ENCODE measurements at places on chromosomes 11 and 22.

GRCh38 chr11:83056204-83056603 lies 15.5 kb downstream of the RAB30 start:
- DNase-seq = no peak

DNA sequence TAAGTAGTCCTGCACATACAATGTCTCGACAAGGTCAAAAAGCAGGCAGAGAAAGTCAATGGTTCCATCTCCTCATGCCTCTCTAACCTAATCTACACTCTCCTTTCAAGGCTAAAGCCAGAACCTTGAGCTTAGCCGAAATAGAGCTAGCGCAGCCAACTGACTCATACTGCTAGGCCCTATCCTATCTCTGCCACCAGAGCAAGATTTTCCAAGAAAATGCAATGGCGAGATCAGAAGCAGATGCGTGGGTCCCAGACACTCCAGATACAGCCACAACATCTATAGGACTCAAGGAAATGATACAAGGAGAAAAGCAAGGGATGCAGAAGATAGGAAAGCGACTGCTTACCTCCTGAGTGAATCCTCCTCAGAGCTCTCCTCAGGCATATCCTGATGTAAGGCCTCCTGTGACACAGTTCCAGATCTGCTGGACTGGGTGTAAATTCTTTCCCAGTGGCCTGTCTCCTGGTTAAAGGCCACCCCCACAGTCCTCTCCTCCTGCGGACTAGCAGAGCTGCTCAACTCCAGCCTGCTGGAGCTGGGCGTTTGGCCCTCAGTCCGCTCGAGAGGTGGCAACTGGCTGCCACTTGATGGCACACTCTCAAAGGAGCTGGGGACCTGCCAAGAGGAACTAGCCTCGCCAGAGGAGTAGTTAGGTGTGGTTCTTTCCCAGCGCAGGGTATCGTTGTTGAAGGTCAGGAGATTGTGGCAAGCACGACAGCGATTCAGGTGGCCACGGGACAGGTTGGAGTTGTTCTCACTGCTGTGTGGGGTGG lies 52.0 kb downstream of the AMBRA1 start:
- DNase-seq = no peak

DNA sequence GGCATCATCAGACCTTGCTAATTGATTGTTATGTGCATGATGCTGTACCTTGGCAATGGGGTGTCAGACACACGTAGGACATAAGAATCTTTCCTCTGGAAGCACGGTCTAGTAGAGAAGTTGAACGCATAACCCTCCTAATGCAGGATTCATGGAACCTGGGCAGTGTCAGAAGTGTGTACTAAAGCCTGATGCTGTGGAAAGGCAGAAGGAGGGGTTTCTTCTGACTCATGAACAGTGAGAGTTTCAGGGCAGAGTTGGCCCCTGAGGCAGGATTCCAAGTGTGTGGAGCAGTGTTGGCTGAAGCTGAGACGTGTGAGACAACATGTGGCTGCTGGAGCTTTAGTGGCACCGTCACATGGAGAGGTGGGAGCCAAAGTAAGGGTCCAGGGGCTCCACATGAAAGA lies 3.5 kb downstream of the PANX1 start:
- no peak for DNase-seq

- DNase-seq = no peak
These were observed 61.1 kb upstream of the CD44 start for GRCh38 chr11:35077709-35078469.

GRCh38 chr22:50175921-50176849 lies 5.7 kb downstream of the PANX2 start:
- no peak for DNase-seq

DNA sequence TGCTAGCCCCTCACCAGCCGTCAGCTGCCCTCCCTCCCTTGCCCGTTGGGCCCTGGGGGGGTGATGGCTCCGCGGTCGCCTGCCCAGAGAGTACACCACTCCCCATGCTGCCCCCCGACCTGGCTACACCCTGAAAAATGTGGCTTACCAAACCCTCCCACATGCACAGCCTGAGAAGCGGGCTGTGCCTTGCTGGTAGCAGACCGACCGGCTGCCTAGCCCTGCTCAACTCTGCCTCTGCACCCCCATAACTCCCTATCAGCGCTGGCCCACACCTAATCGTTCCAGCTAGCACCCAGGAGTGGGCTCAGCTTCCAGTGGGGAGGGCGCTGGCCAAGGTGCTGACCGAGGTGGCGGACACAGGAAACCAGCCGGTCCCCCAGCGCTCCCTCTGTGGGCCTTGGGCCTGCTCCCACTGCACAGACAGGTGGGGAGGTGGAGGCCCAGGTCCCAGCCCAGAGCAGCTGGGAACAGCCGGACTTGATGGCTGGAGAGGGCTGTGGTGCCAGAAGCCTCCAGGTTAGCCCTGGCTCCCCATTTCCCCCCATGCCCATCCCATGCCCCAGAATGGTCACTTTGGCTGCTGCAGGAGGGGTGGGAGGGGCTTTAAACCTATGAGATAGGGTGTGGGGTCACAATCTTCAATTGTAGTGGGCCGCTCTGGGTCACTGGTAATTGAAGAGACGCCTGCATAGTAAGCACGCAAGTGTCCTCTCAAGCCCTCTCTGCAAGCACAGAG lies 32.1 kb upstream of the PRODH start:
- DNase-seq = no peak

- DNase-seq = no peak
These were observed 66.6 kb downstream of the ENDOD1 start for GRCh38 chr11:95156133-95156721.

GRCh38 chr11:118168751-118169150 lies 7.7 kb downstream of the SCN2B start:
- no peak for DNase-seq

DNA sequence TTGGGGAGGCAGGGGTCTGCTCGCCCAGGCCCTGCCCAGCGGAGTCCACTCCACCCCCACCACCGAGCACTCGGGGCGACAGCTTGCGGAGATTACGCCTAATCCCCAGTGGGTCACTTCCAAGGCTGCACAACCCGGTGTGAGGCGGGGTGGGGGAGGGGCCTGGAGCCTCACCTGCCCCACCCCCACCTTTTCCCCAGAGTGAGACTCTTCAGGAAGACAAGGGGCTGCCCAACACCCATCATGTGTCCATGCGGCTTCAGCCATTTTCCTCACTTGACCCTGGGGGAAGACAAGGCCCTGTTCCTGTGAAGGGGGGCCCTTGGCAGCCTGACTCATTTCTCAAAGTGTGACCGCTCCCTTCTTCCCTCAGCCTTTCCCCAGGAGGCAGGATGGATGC lies 12.5 kb downstream of the SYNGR1 start:
- no peak for DNase-seq

GRCh38 chr11:3896644-3897043 lies 41.2 kb downstream of the STIM1 start:
- no peak for DNase-seq

- DNase-seq = no peak
These were observed 38.3 kb upstream of the CXCR5 start for GRCh38 chr11:118845369-118845768.

DNA sequence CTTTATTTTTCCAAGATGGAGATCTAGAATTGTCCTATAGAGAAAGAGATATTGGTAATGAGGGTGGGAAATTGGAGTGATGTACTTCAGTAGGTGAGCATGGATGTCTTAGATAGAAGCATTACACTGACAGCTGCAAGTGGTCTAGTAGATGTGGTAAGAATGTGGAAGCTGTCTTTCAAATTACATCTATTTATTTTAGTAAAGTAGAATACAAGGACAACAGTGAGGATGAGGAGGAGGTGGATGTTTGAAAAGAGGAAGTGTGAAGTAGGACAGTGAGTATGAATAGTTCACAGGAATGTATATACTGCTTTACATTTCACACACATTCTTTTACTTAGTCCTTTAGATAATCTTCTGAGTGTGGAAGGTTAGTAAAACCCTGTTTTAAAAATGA lies 64.2 kb downstream of the HIPK3 start:
- DNase-seq = no peak

GRCh38 chr22:17229991-17230630 lies 10.9 kb upstream of the ADA2 start:
- no peak for DNase-seq

DNA sequence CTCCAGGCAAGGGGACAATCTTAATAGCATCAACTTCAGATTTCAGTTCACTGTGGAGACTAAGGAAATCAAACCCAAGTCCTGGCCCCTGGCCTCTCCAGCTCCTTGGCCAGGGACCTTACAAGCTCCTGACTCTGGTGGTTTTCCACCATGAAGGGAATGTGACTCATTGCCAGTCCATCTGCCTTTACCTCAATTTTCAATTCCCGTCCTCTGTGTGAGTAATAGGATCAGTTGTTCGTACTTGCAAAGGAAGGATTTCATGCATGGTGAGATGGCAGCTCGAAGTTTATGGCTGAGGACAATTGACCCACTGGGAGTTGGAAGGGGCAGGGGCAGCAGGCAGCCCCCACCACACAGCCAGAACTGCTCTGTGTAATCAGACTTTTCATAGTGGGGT lies 42.5 kb downstream of the INSC start:
- no peak for DNase-seq

DNA sequence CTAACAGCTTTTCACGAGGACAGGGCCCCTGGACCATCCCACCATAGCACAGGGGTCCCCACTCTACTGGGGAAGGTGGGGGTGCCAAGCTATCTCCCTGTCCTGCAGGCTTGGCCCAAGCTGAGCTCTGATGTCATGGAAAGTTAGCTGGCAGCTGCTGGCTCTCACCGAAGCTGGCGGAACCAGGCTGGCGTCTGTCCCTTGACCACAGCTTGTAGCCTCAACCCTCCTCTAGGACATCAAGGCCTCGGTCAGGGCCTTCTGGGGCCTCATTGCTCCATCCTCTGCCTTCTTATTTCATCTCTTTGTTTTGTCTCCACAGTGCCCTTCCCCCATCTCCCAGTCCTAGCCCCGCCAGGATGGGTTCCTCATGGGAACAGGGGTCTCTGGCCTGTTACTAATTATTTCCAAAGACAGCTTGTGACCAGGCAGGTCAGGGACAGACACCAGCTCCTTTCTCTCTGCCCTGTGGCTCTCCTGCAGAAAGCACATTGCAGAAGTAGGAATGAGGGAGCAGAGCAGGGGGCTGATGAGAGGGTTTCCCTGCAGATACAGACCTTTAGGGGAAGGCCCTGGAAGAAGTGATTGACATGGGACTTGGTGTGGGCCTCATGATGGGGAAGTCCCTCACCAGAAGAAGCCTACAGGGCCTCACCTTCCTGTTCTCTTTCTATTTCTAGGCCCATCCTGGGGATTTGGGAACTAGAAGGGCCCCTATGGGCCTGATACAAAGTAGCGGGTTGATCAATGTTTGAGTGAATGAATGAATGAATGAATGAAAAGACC lies 97.5 kb upstream of the ALX4 start:
- DNase-seq = no peak

DNA sequence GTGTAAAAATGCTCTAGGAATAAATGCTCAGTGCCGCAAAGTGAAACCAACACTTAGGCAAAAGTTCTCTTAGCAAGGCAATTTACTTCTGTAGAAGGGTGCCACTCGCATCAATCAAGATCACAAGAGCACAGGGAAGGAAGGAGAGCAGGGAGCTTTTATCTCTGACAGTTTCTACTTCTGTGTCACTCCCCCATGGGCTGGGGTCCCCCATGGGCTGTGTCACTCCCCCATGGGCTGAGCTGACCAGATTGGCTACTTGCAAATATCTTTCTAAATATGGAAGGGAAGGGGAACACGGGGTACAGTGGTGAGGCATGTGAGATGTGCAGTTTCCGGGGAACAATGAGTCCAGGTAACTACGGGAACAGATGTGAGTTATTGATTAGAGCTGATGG lies 397 bp downstream of the OR52N2 start:
- no peak for DNase-seq

GRCh38 chr22:47047321-47048122 lies 285.1 kb downstream of the TBC1D22A start:
- no peak for DNase-seq

DNA sequence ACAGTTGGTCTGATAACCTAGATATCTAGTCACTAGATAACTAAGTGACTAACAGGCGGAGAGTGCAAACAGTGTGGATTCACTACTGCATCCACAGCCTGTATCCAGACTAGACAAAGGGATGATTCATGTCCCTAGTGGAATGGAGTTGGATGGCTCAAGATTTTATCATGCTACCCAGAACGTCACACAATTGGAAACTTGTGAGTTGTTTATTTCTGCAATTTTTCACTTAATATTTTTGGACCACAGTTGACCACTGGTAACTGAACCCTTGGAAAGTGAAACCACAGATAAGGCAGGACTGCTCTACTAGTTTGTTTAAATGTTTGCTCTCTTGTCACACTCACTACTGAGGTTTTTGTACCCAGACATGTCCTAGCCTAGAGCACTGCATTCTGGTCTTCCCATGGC lies 76.0 kb downstream of the UBASH3B start:
- DNase-seq = no peak

GRCh38 chr11:132999516-132999915 lies 532.8 kb downstream of the OPCML start:
- no peak for DNase-seq

DNA sequence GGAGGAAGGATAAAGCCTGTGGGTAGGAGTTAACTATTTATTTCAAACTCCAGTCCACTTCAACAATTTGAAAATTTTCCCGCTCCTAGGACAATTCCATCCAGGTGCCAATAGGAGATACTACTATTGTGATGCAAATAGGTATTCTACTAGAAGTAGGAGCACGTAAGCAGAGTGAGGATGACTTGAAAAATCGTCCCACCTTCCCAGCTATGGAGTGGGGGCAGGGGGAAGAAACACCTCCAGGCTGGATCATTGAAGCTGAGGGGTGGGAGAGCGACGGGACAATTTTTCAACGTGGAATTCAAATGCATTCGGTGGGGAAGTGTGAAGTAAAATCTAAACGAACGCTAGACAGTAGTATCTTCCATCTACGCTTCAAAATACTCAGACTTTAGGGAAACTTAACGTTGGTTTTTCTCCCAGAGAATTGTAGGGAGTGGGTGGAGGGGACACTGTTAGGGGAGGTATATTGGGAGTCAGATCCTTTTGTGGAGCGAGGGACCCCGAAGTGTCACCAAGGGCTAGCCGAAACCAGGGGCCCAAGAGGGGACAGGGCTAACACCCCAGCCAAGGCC lies 523 bp upstream of the ARHGAP42 start:
- no peak for DNase-seq

DNA sequence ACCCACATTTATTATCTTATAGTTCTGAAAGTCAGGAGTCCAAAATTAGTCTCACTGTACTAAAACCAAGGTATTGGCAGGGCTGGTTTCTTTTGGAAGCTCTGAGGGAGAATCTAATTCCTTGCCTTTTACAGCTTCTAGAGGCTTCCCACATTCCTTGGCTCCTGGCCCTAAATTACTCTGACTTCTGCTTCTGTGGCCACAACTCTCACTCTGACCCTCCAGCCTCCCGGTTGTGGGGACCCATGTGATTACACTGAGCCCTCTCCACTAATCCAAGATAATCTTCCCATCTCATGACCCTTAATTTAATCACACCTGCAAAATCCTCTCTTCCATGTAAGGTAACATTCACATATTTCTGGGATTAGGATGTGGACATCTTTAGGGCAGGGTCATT lies 110.9 kb downstream of the ARL14EP start:
- no peak for DNase-seq
